Activated naive CD8-positive, alpha-beta T cell treated with anti-CD3 and anti-CD28 coated beads, Interleukin-2, amount 10 ng/mL, durations not matched to agents 7 days and 5 days (primary cell): ENCODE measurements at places on chromosomes 11 and 22. TPM values are rescaled to one million over a fixed set of nuclear protein-coding genes. Genes with fewer than 3 reads are reported as not detected.

The CCDC81 gene
- 0.43 TPM for total RNA-seq

GRCh38 chr11:78351193-78351592 is 66.4 kb downstream of the GAB2 start:
- no peak for DNase-seq

- no peak for DNase-seq
Observed at GRCh38 chr22:36220451-36220921, 18.8 kb downstream of the APOL2 start.

DNA sequence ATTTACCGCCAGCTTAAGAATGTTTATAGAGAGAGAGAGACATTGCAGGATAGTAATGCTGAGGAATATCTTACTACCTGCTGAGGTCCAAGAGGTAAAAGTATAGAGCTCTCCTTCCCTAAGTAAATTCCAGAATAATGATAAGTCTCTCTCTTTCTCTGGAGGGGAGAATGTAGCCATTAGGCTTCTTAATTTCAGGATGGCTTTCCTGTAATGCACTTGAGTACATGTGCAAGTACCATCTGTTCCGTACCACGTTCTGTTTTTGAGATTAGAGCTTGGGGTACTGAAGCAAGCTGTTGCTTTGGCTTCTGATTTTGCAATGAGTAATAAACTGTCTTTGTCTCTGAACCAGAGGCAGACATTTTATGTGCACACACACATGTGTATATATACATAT is 1314.0 kb downstream of the JRKL start:
- no peak for DNase-seq

DNA sequence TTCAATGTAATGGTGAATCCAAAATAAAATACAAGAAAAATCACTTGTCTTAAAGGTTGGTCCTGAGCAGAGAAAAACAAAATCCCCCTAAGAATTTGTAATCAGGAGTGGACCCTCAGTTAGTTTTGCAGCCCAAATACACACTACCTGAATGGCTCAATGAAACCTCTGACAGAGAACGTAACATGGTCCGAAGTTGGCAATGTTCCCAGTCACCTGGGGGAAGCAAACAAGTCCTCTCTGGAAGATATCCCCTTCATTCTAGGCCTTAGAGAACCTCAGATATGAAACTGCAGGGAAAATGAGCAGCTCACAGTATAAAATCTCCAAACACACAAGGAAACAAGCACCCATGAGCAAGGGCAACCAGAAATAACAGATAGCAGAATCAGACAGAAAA is 58.2 kb downstream of the MORC2 start:
- no peak for DNase-seq

DNA sequence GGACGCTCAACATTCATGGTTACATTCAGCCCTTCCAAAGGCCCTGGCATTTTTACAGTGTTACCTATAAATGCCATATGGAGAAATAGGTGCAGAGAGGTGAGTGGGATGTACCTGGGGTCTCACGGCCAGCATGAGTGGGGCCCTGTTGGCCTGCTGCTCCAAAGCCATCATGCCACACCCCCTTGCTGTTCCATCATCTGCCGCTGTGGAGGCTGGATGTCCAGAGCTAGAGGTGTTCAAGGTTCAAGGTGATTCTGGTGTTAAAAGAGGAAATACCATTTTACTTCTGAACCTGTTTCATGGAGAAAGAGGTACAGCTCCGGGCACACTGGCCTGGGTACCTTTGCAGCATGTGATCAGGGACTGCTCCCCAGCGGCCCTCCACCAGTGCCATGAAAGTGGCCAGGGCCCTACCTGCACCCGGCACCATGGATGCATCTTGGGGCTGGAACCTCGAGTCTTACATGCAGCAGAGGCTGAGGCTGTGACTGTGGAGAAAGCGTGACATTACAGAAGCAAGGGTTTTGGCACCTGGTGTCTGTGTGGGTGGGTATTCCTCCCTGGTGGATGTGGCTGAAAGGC is 68.6 kb downstream of the PARVB start:
- no peak for DNase-seq
